T-helper 1 cell treated with Interleukin-12 subunit alpha and Interleukin-12 subunit beta and Interleukin-4 antibody, amounts not matched to agents 30 ng/mL and 1 ng/mL, for 36 hours (primary cell): ENCODE measurements at places on chromosomes 2 and 18. TPM values are rescaled to one million over a fixed set of nuclear protein-coding genes. Genes with fewer than 3 reads are reported as not detected.

The RASGRP3 gene
- 13.9 and 14.1 TPM in 2 replicates for total RNA-seq

The UGP2 gene
- 106 and 111 TPM in 2 replicates for total RNA-seq

The CIB4 gene
- not detected in 2 replicates for total RNA-seq

The GALNT13 gene
- total RNA-seq, result not detected in 2 replicates

The POTEE gene
- total RNA-seq, result 1.6 and 2.0 TPM in 2 replicates

The ELAC1 gene
- total RNA-seq, result 6.1 and 7.1 TPM in 2 replicates

The TOGARAM2 gene
- total RNA-seq, result 4.3 and 6.4 TPM in 2 replicates

The FAM110C gene
- total RNA-seq, result 5.6 and 6.6 TPM in 2 replicates

The ABCB11 gene
- total RNA-seq, result 0.05 TPM in 1 of 2 replicates, not detected in the other

The PRSS56 gene
- total RNA-seq, result not detected in 2 replicates

The VWA3B gene
- not detected in 2 replicates for total RNA-seq

The DUSP19 gene
- 0.73 and 0.93 TPM in 2 replicates for total RNA-seq

The B3GNT7 gene
- not detected in 2 replicates for total RNA-seq

The ALLC gene
- total RNA-seq, result not detected in 2 replicates

The POTEI gene
- not detected in 2 replicates for total RNA-seq

The LMAN1 gene
- 144 and 149 TPM in 2 replicates for total RNA-seq

The ABCG5 gene
- not detected in 2 replicates for total RNA-seq
